ENCODE measurements at places on chromosomes 4 and X.

GRCh38 chr4:112422644-112423043 is 93.3 kb downstream of the NEUROG2 start:
- no peak for DNase-seq

DNA sequence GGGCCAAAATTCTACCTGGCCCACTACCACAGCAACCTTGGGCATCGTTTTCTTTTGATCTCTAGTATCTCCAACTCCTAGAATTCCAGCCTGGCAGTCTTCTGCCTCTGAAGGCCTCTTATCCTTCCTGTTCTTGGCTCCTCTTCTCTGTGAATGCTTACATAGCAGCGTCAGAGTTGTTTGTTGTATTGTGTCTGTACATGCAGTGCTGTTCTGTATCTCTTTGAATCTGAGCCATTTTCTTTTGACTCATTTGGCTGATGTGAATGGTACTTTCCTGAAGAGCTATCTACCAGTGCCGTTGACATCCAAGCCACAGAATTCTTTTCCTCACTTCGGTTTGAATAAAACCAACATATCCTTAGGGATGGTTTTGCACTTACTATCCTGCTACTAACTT is 79.2 kb downstream of the TMEM164 start:
- DNase-seq = no peak

- DNase-seq = no peak
Observed at GRCh38 chrX:51047950-51048349, 137.4 kb downstream of the BMP15 start.

DNA sequence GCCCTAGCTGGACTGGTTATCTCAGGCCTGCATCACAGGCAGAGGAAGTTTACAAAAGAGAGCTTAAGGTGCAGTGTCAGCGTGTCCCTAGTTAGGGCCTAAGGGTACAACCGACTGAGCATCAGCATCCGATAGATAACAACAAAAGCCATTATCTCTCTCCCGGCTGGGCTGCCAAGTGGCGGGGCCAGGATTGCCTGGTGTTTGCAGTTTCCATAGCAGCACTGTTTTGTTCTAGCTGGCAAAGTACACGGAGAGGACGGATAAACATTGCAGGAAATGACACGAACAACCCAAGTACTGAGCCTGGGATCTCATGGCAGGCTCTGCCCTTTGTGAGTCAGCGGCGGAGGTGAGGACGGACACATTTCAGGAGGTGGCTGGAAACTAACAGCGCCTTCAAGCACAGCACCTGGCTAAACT is 104.7 kb upstream of the NOCT start:
- peak; percentile 99 for DNase-seq

- DNase-seq = no peak
Observed at GRCh38 chr4:26201120-26201519, 119.7 kb upstream of the RBPJ start.

- DNase-seq = no peak
Observed at GRCh38 chr4:12177416-12177815, 748.7 kb upstream of the HS3ST1 start.

GRCh38 chrX:85244450-85245211 is 840 bp downstream of the ZNF711 start:
- peak; percentile 59 for DNase-seq

- no peak for DNase-seq
Observed at GRCh38 chr4:169080981-169081380, 70.9 kb upstream of the CBR4 start.

- DNase-seq = no peak
Observed at GRCh38 chr4:61531188-61531587, 331.1 kb downstream of the ADGRL3 start.

GRCh38 chrX:127578395-127578794 is 473.8 kb downstream of the ACTRT1 start:
- DNase-seq = no peak

DNA sequence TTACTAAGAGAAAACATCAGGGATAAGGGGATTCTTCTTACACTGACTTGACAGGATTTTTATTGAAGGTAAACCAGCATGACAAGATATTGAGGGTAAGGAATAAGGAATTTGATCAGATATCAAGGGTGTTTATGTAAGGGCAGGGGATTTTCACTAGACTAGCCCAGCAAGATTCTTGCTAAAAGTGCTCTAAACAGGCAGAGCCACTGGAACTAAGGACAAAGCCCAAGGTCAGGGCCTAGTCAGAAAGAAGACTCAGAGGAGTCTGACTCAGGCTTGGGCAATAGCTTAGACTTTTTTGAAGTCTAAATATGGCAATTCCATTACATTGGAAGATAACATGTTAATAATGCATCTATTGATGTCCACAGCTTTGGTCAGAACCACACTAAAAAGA is 6.5 kb upstream of the GLRA3 start:
- DNase-seq = no peak

DNA sequence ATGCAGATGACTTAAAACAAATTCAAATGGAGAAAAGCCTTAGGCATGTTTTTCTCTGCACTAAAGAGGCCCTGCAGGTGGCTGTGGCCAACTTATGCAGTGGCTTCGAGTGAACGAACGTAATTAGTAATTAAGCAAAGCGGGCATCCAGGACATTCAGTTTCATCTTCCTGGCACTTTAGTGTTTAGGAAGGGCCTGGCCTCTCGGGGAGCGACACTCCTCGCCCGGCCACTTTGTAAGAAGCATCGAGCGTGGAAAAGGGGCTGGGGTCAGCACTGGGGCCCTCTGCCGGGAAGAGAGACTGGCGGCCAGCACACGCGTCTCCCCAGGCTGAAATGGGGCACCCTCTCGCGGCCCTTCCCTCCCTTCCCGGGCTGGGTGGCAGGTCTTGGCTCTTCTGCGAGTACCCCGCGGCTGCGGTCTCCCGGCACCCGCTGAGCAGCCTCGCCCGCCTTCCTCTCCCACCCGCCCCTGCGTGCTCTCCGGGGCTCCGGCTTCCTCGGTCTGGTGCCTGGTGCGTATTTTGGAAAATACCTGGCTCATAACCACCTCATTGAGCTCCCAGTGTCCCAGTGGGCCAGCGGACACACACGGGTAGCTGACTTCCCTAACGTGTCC is 677 bp upstream of the CYP4V2 start:
- peak; percentile 36 for DNase-seq

DNA sequence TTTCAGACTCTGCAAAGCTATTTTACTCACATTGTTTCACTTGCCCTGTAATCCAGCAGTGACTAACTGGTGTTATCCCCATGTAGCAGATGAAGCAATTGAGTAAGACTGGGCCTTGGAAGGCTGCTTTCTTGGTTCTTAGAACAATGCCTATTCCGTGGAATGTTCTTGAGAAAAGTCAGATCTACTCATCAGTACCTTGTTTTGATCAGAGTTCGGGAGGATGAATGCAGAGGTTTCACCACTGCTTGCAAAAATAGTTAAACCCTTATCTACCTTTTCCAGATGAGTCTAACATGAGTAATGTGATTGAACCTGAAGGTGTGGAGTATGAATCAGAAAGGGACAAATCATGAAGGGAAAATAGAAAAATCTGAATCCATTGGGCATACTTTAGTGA is 1.8 kb downstream of the MAOB start:
- no peak for DNase-seq

GRCh38 chr4:65645185-65645584 is 25.1 kb downstream of the EPHA5 start:
- DNase-seq = no peak

DNA sequence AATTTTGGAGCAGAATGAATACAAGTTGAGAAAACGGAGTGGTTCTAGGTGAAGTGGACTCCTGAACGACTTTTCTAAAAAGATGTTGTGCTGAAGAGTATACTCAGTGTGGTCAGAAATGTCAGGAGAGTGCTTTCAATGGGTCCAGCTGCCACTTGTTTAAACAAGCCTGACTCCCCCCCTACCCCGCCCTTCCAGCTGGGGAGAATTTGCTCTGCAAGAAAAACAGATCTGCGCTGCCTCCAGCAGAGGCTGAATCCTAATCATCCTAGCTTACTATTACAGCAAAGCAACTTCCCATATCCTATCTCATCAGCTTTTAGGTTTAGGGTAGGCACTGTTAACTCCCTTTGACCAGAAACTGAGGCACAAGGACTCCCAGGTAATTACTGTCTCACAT is 1.9 kb downstream of the MAP3K15 start:
- peak; percentile 35 for DNase-seq

DNA sequence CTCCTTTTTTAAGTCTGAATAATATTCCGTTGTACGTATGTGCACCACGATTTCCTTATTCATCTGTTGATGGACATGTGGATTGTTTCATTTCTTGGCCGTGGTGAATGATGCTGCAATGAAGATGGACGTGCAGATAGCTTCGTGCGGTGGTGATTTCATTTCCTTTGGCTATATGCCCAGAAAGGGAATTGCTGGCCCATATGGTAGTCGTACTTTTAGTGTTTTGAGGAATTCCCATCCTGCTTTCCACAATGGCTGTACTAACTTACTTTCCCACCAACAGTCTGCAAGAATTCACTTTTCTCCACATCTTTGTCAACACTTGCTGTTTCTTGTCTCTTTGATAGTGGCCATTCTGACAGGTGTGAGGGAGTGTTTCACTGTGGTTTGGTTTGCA is 12.8 kb downstream of the ZFP42 start:
- no peak for DNase-seq

- no peak for DNase-seq
Observed at GRCh38 chr4:74930162-74930561, 2.8 kb upstream of the PARM1 start.

DNA sequence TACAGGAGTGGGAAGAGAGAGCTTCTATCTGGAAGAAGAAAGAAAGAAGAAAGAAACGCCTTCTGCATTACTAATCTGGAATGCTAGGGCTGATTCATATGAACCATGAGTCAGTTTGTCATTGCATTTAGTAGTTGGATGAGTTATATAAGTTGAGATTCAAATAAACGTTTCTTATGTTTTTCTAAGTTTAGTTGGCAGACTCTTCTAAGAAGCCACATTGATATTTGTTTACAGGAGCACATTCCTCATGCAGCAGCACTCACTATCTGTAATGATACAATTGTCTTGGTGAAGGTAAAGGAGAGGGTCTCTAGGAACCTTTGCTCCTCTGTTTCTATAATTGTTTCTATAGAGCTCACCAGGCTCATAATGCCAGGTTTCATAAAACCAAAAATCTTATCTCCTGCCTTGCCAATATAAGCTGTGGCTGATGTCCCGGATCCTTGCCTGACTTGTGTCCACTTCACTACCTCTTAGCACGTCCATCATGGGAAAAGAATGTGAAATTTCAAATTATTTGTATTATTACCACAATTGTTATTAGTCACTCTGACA is 39.5 kb downstream of the HOPX start:
- no peak for DNase-seq

DNA sequence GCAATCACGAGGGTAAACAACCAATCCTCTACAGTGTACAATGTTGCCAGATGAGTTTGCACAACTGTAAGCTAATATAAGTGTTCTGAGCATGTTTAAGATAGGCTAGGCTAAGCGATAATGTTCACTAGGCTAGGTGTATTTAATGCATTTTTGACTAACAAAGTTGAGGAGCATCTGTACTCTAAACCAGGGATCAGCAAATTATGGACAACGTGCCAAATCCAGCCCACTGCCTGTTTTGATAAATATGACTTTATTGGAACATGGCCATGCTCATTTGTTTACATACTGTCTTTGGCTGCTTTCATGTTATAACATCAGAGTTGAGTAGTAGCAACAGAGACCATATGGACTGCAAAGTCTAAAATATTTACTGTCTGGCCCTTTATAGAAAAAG is 46.3 kb upstream of the ARHGEF6 start:
- DNase-seq = no peak

DNA sequence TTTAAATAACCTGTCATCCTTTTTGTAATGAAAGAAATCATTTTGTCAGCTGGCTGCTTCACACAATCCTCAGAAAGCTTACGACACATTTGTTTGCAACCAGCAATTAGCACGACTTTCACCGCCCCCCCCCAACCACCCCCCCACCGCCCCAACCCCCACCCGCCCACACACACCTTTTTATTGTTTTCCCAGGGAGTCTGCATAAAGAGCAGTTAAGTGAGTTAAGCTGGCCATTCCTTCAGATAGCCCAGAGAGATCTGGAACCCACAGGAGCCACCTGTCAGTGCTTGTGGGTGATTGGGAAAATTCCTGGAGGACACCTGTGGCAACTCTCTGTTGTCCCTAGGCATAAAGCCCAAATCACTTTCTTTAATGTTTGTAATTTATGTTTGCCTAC is 175.7 kb upstream of the FMR1 start:
- DNase-seq = no peak

- DNase-seq = peak; percentile 54
Observed at GRCh38 chr4:168585168-168586091, 88.6 kb downstream of the PALLD start.

DNA sequence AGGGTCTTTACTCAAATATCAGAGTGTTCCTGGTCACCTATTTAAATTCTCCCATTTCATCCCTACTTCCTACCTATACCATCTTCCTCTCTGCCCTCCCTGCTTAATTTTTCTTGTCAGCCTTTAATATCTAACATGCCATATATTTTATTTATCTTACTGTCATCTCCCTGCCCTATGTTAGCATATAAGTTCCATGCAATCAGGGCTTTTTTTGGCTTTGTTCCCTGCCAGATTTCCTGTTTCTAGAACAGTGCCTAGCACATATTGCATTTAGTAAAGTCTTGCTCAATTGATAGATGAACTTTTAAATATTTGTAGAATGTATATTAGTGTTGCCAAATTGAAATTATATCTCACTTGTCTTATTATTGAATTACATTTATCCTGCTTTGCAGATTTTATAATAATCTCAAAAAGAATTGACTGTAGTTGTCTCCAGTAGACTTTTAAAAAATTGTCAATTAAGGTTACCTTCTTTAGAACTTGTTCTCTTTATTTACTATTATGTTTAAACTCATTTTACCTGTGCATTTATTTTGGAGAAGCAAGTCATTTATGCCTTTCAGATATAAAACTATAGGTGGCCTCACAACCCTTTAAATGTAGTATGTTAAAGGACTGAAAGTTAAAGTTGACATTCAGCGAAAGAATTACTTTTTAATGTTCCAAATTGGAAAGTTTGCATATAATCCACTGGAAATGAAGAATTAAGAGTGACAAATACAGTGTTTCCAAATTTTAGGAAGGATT is 108.2 kb upstream of the BMPR1B start:
- no peak for DNase-seq

GRCh38 chr4:36676139-36677050 is 395.0 kb downstream of the DTHD1 start:
- no peak for DNase-seq

DNA sequence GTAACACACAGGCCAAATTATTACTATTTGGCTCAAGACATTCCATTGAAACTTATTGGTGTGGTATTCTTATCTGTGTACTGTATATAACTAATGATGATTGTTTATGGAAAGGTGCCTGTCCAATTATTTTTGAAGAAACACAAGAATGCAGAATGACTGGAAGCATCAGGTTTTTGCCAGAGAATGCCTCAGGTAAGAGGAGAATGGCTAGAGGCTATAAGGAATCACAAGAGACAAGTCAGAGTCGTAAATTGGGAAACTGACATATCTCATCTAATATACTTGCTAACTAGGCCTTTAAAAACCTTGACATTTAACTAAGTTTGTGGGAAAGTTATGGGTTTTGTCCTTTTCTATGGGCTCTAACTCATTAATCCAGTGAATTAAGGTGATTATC is 69.3 kb upstream of the TTC29 start:
- DNase-seq = no peak

GRCh38 chrX:12352922-12353321 is 214.6 kb downstream of the FRMPD4 start:
- no peak for DNase-seq

All from NCI-H2081 (cell line).